AG08395 (cell line): ENCODE measurements at places on chromosomes 2 and 18.

DNA sequence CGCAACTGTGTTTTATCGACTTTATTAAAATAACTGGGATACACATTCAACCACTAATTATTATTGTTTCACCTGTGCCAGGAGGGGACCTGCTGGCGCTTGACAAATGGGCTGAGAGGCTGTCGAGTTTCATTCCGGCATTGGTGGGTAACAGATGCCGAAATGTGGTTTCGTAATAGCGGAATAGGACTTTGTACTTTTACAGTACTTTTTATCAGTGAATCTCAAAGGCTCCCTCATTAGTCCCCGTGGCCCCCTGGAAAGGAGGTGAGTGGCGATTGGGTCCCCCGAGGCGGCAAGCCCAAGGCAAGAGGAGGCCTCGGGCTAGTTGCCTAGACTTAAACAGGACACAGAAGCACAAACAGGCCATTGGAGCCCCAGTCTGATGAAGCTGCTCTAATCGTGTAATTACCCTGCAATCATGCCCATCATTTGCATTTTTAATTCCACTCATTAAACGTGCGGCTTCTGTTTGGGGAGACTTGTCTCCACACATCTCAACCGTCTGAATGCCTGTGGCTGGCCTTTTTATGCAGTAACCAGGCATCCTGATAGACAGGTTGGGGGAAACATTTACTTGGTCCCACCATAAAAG, 193.2 kb downstream of the INO80D start:
- DNase-seq = no peak

GRCh38 chr2:144054911-144055310, 465.0 kb downstream of the ZEB2 start:
- no peak for DNase-seq

DNA sequence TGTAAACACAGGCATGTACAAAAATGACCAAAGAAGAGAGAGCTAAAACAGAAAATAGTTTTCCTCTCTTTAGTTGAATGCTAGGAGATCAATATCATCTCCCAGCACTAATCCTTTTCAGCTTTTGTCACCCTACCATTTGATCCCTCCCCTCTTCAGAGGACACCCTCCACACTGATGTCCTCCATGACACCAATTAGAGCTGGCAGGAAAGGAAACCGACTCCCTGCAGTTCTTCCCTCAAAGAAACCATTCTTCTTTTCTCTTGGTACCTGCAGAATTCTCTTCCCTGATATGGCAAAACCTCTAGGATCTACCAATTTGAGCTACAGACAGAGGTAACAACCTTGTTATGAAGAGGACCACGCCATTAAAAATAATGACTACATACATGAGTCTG, 5.3 kb downstream of the EPB41L3 start:
- no peak for DNase-seq

- no peak for DNase-seq
These were observed 43.1 kb downstream of the BAZ2B start for GRCh38 chr2:159573294-159573693.

DNA sequence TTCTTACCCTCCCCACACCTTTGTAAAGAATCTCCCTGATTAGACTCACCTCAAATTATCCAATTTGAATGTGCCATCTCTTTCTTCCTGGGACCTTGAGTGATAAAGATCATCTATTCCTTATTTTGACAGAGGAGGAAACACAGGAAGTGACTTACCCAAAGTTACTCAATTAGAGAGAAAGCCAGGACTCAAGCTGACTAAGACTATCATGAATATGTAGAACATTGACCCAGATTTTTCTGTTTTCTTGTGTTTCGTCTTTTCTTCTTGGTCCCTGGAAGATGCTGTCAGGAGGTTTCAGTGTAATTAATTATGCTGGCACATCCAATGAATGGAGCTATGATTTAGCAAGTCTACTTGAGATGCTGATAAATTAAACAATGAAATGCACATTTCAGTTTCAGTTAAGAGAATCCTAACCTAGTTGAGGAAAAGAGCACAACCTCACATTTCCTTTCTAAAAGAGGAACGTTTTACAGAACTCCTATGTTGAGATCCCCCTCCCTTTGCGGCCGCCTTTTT, 380.4 kb downstream of the CLIP4 start:
- peak; percentile 32 for DNase-seq

GRCh38 chr2:96916156-96916630, 46.3 kb upstream of the SEMA4C start:
- DNase-seq = peak; percentile 41

DNA sequence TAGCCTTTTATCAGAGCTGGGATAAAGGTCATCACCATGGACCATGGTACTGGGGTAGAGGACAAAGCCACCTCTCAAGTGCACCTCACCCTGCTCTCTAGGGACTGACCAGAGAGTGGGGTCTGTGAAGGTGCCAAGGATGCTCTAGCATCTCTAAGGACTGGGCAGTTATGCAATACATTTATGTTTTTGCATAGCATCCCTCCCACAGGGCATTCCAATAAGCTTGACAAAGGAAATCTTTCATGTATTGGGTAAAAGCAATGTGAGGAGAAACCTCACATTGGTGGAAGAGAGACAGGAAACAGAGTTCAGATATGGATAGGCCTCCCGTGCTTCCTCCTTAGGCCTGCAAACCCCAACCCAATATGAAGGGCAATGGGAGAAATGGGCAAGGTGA, 31.6 kb downstream of the STK39 start:
- no peak for DNase-seq

DNA sequence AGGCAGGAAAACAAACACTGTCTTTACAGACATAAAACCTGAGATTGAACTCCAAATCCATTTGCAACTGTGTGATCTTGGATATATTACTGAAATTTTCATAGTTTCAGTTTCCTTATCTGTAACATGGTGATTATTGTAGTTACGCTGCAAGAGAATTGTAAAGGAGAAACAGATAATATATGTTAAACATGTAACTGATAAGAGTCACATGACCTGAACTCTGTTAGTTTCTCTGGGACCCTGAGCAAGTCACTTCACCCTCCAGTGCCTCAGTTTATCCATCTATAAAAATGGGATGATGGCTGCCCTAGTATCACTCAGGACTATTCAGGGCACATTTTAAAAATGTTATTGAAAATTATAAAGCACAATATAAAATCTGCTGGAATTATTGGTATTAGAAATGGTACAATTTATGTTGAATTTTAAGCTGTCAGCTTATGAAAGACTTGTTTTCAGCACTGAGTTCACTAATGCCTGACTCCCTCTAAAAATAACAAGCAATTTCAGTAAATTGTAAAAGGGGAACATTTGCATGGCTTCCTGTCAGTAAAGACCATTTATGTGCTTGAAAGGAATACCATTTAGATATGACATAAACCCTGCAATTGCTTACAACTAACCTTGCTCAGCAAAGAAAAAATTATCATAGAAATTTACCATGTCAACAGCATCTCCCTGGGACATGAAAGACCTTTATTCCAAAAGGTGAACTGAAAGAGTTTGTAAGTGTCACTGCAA, 393.5 kb downstream of the RAD51AP2 start:
- DNase-seq = no peak

GRCh38 chr2:238938401-238939055, 90.6 kb downstream of the TWIST2 start:
- peak; percentile 98 for DNase-seq

DNA sequence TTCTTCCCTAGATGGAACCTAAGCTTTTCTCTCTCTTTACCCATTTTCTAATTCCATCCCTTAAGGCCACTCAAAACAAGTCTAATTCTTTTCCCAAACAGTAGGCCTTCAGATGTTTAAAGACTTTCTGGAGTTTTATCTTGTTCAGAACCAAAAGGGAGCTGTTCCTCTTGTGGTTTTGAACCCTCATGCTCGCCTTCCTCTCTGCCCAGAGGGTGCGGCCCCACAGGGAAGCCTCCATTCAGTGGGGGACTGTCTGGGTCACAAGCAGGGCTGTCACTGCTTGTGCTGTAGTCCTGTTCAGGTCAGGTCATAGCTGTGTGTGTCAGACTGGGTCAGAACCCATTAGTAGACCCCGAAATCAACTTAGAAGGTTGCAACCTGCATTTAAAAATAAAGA, 56.5 kb downstream of the TET3 start:
- DNase-seq = no peak

GRCh38 chr2:214896274-214896673, 86.8 kb upstream of the BARD1 start:
- no peak for DNase-seq

- no peak for DNase-seq
These were observed 27.1 kb upstream of the CREB1 start for GRCh38 chr2:207502577-207503198.

DNA sequence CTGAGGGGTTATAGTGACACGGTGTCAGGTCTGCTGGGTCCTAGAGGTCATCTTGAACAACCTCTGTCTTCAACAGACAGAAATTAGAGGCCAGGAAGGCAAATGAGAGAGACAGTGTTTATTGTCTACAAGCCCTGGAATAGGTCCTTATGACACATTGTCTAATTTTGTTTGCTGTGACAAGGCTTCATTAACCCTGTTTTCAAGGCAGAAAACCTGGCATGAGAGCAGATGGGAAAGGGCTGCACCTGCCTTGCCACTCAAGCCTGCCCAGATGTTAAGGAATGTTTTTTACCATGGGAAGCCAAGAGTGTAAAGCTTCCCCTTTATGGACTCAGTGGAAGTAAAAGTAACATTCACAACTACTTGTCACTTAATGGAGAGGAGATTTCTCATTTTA, 275.3 kb downstream of the KCNS3 start:
- no peak for DNase-seq

DNA sequence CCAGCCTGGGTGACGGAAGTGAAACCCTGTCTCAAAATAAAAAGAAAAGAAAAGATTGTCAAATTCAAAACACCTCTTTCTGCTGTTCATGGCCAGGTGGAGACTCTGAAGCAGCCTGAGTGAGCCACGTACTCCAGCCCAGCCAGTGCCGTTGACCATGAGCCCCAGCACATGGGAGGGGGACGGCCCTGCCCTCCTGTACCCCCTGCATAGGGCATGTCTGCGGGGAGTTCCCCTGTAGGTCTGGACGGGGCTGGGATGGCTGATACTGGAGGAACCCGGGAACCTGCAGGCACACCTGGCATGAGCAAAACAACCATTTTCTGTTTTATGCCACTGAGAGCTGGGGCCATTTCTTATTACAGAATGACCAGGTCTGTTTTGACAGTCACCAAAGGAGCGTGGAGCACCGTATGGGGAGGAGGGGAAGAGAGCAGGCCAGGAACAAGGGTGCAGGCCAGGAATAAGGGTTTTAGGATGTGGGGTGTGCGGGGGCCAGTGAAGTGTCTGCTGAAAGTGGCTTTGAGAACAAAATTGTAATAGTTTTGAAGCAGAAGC, 30.1 kb downstream of the TMEM18 start:
- no peak for DNase-seq

DNA sequence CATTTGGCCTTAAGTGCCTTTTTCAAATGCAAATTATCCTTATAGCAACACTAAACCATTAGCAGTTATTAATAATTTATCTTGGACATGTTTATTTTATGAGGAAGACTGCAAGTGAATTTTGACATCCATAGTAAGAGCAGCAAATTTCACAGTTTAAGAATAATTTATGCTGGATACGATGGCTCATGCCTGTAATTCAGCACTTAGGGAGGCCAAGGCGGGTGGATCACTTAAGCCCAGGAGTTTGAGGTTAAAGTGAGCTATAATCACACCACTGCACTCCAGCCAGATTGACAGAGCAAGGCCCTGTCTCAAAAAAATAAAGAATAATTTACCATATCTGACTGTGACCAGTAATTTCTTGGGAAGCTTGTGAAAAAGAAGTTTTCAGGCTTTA, 286.2 kb downstream of the TMX3 start:
- DNase-seq = no peak

DNA sequence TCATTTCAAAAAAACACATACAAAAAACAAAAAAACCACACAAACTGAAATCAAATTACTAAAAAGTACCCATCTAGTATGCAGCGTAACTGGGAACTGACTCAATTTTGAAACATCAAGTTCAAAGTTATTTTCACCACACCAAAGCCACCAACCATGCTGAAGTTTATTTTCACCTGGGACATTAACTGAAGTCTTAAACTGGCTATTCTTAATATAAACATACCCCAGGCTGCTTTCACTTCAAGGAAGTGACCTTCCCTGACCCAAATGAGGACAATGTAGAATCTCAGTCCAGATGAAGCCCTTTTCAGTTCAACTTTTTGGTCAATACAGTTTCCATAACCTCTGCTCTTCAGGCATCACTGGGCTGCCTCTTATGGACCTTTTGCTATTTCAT, 84.6 kb downstream of the PIGN start:
- DNase-seq = no peak

DNA sequence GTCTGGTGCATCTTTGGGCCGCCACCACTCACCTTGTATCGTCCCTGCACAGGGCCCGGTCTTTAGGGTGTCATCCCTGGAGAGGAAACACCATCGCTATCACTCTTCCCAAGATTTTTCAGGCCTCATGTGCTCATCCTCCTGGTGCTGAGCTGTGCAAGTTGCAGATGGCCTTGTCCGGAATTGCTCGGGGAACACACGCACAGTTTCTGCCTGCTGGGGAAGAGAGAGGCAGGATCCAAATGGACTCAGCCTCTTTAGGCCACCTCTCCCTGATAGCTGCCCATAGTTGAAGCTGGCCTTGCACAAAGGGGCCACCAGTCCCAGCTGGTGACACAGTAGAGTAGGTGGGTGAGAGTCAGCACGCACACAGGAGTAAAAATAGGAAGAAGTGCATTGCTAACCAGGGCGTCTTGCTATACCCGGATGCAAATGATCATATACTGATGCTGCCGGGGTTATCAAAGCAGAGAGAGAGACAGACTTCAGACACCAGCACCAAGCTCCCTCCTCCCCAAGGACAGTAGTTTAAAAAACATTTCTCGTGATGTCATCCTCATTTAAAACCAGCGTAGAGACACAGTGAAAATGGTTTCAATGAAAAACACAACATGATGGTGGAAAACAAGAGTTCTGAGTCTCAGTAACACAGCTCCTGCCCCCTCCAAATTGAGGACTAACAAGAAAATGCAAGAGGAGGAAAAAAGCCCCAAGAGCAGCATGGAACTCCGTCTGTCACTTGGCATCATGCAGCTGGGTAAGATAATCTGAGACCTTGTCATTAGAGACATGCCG, 147.5 kb upstream of the NCK2 start:
- DNase-seq = no peak

DNA sequence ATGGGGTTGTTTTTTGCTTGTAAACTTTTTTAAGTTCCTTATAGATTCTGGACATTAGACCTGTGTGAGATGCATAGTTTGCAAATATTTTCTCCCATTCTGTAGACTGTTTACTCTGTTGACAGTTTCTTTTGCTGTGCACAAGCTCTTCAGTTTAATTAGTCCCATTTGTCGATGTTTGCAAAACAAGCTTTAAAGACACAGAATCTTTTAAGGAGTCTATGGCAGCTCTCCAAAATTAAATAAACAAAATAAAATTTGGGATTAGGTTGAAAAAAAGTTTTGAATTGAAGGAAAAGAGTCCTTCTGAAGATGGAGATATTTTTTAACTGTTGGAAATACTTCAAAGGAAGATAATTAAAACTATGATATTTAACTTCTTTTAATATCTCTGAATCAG, 88.8 kb downstream of the MAP3K20 start:
- DNase-seq = no peak

GRCh38 chr2:75276093-75277029, 77.0 kb upstream of the TACR1 start:
- peak; percentile 75 for DNase-seq

GRCh38 chr2:69660637-69661036, 17.1 kb upstream of the AAK1 start:
- DNase-seq = no peak
